Thyroid gland (tissue), 4 donors: ENCODE measurements at places on chromosomes 5 and 9. TPM values are rescaled to one million over a fixed set of nuclear protein-coding genes. Genes with fewer than 3 reads are reported as not detected.

Gene CRB2
- not detected for total RNA-seq

DNA sequence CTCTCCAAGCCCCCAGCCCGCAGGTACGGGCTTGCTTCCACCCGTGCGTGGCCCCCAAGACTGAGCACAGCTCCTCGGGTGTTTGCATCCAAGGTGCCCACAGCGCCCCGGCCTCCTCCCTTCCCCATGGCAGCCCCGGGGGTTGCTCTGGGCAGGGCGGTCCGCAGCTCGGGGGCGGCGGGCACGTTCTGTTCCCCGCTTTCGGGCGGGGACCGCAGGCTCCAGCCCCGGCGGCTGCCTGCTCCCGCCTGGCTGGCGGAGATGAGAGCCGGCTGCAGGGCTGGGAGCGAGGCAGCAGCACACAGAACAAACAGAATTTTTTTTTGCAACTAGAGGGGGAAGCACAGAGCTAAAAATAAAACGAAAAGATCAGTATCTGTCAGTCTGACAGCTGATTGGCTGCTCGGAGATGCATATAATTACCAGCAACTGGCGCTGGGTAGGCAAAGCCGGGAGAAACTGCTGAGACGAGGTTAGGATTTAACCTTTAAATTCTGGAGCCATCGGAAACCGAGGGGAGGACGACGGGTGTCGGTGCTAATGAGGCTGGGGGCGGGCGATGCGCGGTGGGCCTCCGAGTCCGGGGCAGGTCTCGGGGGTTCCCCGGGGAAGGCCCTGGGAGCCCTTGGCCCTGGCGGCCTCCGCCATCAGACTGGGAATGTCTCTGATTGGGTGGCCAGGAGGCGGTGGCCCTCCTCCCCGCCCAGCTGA lies 142.7 kb upstream of the IER5L start:
- H3K4me3 ChIP-seq = no peak overlapping the region
- H3K27ac ChIP-seq = peak overlapping the region; percentile 88
- peak; percentile 74 for DNase-seq
- no peaks in the 10 kb centered on the region for H3K36me3 ChIP-seq
- no peaks in the 10 kb centered on the region for H3K27me3 ChIP-seq

DNA sequence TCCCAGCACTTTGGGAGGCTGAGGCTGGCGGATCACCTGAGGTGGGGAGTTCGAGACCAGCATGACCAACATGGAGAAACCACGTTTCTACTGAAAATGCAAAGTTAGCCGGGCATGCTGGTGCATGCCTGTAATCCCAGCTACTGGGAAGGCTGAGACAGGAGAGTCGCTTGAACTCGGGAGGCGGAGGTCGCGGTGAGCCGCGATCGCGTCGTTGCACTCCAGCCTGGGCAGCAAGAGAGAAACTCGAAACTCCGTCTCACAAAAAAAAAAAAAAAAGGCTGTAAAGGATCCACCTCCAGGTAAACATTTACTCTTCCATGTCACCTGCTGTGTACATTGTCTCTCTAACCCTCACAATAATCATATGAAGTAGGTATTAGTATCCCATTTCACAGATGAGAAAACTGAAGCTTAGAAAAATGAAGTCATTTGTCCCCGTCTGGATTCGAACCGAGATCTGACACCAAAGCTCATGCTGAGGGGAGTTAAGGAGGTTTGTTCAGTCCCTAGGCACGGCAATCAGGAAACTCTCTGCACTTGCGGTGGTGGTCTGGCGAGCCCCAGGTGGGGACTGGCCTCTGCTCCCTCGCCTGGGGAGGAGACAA lies 494 bp upstream of the DOCK2 start:
- H3K27me3 ChIP-seq = no peaks in the 10 kb centered on the region
- peaks cover 3% of the 10 kb centered on the region for H3K4me1 ChIP-seq
- H3K36me3 ChIP-seq = no peaks in the 10 kb centered on the region
- H3K4me3 ChIP-seq = no peak overlapping the region
- no peak overlapping the region for H3K27ac ChIP-seq

DNA sequence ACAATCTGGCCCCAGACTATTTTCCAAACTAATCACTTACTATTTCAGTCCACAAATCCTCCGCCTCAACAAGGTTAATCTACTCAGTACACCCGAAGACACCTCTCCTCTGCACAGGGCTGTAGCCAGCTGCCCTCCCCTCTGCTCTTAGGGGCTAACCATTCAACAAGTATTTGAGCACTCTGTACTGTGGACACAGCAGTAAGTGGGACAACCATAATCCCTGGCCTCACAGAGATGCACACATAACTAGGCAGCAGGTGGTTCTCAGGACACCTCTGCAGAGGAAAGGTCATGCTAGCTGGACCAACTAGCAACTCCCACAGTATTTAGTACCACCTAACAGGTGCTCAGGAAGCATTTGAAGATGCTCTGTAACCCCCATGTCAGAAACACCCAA lies 5.5 kb downstream of the CAMSAP1 start:
- H3K36me3 ChIP-seq = no peaks in the 10 kb centered on the region
- no peaks in the 10 kb centered on the region for H3K27me3 ChIP-seq
- no peak overlapping the region for H3K27ac ChIP-seq
- H3K4me1 ChIP-seq = peaks cover 8% of the 10 kb centered on the region
- DNase-seq = no peak

DNA sequence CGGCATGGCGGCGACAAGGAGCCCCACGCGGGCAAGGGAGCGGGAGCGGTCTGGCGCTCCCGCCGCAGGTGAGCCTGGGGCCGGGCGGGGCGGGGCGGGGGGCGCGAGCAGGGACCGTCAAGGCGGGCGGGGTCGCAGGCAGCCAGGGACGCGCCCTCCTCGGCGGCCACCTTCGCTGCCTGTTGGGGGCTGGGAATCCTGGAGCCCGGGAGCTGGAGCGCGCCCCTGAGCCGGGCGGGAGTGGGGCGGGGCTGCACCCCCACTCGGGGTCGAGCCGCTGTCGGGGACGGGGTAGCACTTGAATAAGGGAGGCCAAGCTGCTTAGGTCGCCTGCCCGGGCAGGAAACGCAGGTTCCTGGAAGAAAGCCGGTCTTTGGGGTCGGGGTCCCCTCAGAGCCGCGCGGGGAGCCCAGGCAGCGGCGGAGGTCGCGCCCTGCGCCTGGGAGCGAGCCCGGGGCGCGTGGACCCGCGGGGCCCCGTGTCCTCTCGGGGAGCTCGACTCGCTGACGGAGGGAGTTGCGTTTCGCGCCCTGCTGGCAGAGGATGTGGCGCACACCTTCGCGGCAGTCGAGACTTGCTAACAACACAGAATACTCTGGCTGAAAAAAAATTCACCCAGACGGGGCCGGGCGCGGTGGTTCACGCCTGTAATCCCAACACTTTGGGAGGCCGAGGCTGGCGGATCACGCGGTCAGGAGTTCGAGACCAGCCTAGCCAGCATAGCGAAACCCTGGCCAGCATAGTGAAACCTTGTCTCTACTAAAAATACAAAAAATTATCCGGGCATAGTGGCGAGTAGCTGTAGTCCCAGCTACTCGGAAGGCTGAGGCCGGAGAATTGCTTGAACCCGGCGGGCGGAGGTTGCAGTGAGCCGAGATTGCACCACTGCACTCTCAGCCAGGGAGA lies 552 bp downstream of the OTULINL start:
- peak; percentile 65 for DNase-seq
- H3K4me1 ChIP-seq = peaks cover 4% of the 10 kb centered on the region
- H3K4me3 ChIP-seq = peak overlapping the region; percentile 58

DNA sequence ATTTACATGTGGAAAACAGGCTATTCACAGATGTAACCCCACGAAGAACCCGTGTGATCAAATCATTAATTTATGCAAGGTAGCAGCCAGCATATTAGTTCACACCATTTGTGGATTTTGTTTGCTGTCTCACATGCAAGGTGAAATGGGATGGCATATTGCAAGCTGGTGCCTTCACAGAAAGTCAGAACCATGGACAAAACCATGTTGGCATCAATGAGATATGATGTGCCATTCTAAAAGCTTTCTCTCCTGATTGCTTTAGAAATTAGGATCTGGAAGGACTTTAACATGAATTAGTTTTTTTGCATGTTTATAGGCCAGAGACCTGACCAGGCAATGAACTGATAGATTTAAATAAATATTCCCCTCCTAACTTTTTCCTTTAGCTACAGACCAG lies 129.3 kb downstream of the SEMA6A start:
- no peaks in the 10 kb centered on the region for H3K4me1 ChIP-seq
- no peaks in the 10 kb centered on the region for H3K27me3 ChIP-seq
- H3K36me3 ChIP-seq = peaks cover 8% of the 10 kb centered on the region
- DNase-seq = no peak
- H3K4me3 ChIP-seq = no peak overlapping the region

DNA sequence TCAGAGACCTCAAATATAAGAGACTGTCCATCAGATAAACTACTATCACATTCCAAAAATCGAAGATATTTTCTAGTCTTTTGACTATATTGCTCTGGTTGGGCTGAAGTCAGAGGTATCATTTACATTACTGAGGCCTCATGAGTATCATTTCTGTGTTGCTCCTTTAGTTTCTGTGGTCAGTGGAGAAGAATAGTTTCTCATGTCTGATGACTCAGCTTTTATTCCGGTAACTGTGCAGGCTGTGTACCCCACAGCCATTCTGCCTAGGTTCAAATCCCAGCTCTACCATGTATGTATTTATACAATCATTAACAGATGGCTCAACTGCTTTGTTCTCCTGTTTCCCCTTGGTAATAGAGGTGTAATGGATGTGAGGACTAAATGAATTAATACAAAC lies 179.3 kb downstream of the ALDH1A1 start:
- H3K4me3 ChIP-seq = no peak overlapping the region
- H3K27ac ChIP-seq = no peak overlapping the region
- DNase-seq = no peak
- no peaks in the 10 kb centered on the region for H3K4me1 ChIP-seq
- no peaks in the 10 kb centered on the region for H3K36me3 ChIP-seq
- H3K27me3 ChIP-seq = no peaks in the 10 kb centered on the region

DNA sequence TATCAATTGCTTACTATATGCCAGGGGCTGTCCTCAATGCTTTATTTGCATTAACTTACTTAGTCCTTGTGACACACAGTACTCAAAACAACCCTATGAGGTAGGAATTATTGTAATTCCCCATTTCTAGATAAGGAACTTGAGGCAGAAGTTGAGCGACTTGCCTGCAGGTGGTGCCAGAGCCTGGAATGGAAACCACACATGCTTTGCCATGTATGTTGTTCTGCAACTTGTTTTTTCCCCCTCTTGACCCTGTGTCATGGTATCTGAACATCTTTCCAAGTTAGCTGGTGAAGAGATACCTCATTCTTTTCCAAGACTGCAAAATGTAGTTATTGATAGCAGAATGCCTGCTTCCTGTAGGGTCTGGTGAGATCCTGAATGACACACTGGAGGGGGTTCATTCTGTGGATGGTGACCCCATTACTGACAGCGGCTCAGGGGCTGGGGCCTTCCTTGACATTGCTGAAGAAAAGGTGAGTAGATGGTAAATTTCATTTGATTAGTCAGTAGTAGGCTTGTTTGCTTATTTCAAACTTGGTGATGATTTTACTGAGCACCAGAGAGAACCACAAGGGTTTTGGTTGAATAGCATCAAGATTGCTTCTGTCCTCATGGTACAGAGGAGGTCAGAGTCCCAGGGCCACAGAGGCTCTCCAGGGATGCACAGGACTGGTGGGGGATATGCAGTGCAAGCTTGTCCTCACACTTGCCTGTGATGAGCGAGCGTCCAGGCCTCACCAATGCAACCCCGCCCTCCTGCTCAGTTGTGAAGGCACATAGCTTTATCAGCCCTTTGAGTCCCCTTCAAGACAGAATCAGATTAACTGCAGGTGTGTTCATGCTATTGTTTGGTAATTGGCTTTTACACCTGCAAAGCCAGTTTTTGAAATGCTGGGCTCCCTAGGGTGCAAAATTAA lies 57.0 kb downstream of the COL15A1 start:
- peaks cover 22% of the 10 kb centered on the region for H3K4me1 ChIP-seq
- no peak overlapping the region for H3K4me3 ChIP-seq
- no peak overlapping the region for H3K27ac ChIP-seq
- H3K27me3 ChIP-seq = no peaks in the 10 kb centered on the region
- no peaks in the 10 kb centered on the region for H3K36me3 ChIP-seq
- DNase-seq = peak; percentile 64

DNA sequence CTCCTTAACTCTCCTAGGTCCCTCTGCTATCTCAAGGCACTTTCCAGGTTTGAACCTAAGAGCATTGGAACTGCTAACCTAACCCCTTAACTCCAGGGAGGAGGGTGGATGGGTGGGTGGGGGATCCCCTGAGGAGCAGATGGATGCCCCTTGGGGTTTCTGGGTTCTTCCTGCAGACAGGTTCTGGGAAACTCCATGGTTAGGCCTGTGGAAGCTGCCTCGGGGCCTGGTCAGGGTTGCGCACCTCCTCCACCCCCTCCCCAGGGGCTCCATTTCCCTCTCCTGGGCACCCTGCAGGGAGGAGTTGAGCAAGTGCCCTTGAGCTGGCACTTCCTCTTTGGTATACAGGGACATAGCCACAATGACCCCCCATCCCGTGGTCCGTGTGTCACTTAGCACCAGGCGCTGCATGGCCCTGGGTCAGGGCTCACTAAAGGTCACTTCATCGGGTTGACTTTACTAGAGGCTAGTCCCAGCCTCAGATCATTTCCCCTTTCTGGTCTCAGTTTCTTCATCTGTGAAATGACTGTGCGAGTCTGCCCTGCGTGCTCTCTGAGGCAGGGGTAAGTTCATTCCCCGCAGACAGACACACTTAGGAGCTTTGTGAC lies 16.0 kb downstream of the CXXC5 start:
- H3K36me3 ChIP-seq = no peaks in the 10 kb centered on the region
- H3K4me1 ChIP-seq = peaks cover 84% of the 10 kb centered on the region
- no peak for DNase-seq
- no peak overlapping the region for H3K27ac ChIP-seq

DNA sequence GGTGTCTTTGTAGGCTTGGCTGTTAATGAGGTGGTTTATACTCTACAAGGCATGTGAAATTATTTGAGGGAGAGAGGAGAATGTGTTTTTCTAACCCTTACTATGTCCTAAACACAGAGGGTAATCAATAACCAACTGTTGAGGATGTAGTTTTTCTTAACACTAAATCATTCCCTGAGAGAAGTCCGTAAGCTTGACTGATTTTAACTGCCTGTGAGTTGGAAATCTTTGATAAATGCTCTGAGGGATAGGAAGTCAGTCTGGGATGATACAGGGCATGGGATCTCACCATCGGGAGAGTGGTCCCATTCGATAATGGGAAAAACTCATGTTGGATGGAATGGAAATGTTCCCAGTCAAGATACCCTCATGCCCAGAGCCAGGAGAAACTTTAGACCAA lies 249.6 kb downstream of the PDZD2 start:
- no peaks in the 10 kb centered on the region for H3K36me3 ChIP-seq
- H3K4me1 ChIP-seq = peaks cover 16% of the 10 kb centered on the region
- H3K27ac ChIP-seq = no peak overlapping the region
- no peaks in the 10 kb centered on the region for H3K27me3 ChIP-seq
- no peak overlapping the region for H3K4me3 ChIP-seq
